Activated CD8-positive, alpha-beta T cell treated with anti-CD3 and anti-CD28 coated beads for 36 hours (primary cell): ENCODE measurements at places on chromosomes 13 and 19.

DNA sequence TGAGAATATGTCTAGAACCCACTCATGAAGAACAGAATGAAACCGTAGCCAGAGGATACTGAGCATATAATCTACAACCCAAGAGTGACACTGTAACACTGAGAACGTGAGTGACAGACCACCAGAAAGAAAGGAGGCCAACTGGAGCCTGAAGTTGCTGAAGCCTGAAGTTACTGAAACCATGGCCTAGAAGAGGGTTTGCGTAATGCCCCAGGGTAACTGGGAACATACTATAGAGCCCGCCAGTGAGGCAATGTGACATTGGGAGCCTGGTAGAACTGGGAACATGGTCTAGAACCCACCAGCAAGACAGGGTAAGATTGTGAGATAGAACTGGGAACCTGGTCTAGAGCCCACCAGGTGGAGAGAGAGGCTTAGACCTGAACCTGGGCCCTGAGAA is 15.5 kb upstream of the TNFSF14 start:
- DNase-seq: no peak

DNA sequence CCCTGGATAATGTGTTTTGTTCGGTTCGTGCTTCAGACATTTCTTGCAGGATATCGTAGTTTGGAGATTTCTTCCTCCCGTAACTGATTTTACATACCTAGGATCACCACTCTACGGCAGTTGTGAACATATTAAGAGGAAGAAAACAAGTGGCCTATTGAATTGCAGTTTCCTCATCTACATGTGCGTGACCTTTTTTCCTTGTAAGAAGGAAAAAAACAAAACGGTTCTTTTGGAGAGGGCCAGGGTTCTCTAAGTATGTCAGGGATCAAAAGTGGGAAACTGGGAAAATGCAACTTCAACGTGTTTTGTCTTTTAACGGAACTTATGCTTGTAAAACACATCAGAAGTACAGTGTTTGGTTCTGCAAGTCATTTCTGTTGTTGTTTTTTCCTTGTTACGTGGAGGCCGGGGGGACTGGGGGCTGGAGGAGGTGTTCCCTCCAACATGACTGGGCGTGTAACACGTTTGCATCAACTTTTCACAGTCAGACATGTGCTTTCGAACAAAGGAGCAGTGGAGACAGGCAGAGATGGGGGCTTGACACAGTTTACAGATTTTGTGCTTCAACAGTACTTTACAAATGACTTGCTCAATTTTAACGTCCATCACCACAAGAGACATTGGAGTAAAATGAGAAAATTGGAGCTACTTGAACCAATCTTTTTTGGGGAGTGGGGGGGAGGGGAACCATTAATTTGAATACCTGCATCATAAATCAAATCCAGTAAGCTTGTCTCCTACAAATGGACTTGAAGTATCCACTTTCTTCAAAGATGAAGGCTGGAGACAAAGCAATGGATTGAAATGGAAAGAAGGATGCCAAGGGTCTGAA is 3.8 kb downstream of the ZC3H4 start:
- DNase-seq: peak; percentile 83

DNA sequence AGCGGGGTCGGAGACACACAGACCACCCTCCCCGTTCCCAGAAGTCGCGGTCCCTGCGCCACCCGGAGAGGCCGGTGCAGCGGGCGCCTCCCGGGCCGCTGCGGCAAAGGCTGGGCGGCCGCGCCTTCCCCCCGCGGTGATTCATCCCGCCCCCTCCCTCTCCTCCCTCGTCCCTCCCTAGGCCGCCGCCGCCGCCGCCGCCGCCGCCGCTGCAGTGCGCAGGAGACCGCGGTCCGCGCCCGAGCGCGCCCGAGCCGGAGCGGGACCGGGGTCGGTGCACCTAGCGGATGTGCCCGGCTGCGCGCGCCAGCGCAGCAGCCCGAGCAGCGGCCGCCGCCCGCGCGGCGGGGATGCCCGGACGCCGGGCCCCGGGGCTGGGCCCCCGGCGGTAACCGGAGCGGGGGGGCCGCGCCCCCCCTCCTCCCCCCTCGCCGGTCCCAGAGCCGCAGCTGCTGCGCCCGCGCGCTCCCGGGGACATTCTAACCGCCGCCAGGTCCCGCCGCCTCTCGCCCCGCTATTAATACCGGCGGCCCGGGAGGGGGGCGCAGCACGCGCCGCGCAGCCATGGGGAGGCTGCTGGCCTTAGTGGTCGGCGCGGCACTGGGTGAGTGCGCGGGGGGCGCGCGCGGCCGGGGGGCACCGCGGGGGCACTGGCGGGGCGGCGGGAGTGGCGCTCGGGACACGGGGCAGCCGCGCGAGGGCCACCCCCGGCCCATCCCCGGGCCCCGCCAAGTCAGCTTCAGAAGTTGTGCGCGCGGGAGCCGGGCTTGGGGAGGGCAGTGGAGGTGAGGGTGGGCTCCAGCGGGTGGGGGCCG is at the start of gene SCN1B:
SCN1B (plus strand) TSS at position 214 of the 815 bp plus-strand sequence; CDS start at position 565, 351 bp downstream.
- DNase-seq: peak; percentile 79

- no peak for DNase-seq
Observed at GRCh38 chr13:108968566-108968965, 339.2 kb downstream of the MYO16 start.

DNA sequence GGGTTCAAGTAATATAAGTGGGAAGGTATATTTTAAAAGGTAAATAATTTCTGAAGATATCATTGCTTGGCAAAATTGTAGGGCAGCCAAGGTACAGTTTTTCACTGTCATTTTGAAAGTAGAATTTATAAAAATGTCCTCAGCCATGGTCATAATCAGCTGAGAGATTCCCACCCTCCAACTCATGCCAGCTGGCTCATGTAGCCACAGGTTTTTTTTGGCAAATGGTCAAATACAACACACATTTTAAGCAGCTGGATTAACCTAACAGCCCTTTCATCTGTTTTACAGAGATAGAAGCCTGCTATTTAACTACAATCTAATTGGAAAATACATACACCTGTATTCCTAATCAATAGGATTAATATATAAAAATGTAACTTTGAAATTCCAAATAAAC is 619.2 kb upstream of the SGCG start:
- DNase-seq: no peak

DNA sequence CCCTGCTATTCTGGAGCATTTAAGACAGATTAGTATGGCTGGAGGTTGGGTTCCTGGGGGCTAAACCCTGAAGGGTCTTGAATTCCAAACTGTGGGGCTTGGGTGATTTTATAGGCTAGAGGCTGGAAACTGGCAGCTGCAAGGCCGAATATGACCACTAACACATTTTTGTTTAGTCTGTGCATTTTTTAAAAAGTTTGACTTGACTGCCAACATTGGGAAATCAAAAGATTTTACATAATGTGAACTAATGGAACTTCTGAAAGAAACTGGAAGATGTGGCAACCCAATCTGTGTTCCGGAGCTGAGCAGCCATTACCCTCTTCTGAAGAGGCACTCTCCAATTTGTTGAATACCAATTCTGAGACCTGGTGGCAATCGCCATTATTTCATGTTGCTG is 5.1 kb downstream of the ZNF784 start:
- no peak for DNase-seq

GRCh38 chr13:78784014-78784750 is 125.2 kb upstream of the OBI1 start:
- DNase-seq: no peak

DNA sequence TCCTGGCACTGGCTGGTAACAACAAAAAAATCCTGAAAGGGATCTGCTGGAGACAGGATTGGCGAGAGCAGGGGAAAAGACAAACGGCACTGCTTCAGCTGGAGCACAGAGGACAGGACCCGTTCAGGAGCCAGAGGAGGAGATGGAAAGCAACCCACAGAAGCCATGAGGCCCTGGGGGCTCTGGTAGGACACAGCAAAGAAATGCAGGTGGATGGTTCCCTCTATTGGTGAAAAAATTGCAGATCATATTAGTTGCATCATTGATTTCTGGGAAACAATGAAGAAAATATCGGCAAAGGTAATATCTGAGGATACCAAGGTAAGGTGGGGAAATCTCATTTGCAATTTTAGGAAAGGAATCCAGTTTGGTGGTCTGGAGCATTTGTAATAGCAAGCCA is 25.7 kb upstream of the TPP2 start:
- DNase-seq: no peak

- DNase-seq: no peak
Observed at GRCh38 chr19:33410915-33411401, 37.4 kb downstream of the CEBPG start.

- no peak for DNase-seq
Observed at GRCh38 chr13:59279028-59279427, 884.7 kb downstream of the DIAPH3 start.
